ENCODE measurements at places on chromosomes 11 and 22. TPM values are rescaled to one million over a fixed set of nuclear protein-coding genes. Genes with fewer than 3 reads are reported as not detected.

The APOL3 gene
- total RNA-seq: 115 TPM

The UBASH3B gene
- total RNA-seq: 5.1 TPM

The PAX6 gene
- not detected for total RNA-seq

The GLYAT gene
- not detected for total RNA-seq

The GPR83 gene
- not detected for total RNA-seq

The FXYD6 gene
- total RNA-seq: 0.30 TPM

The MYOD1 gene
- not detected for total RNA-seq

The DEFB131B gene
- not detected for total RNA-seq

The FIBIN gene
- total RNA-seq: not detected

The POU2AF1 gene
- total RNA-seq: not detected

The CDKN1C gene
- 3.2 TPM for total RNA-seq

The DBX1 gene
- total RNA-seq: not detected

The OR6T1 gene
- not detected for total RNA-seq

The PCNX3 gene
- total RNA-seq: 41.1 TPM

All from mammary microvascular endothelial cell (primary cell).